ENCODE measurements at places on chromosomes 1 and 21.

DNA sequence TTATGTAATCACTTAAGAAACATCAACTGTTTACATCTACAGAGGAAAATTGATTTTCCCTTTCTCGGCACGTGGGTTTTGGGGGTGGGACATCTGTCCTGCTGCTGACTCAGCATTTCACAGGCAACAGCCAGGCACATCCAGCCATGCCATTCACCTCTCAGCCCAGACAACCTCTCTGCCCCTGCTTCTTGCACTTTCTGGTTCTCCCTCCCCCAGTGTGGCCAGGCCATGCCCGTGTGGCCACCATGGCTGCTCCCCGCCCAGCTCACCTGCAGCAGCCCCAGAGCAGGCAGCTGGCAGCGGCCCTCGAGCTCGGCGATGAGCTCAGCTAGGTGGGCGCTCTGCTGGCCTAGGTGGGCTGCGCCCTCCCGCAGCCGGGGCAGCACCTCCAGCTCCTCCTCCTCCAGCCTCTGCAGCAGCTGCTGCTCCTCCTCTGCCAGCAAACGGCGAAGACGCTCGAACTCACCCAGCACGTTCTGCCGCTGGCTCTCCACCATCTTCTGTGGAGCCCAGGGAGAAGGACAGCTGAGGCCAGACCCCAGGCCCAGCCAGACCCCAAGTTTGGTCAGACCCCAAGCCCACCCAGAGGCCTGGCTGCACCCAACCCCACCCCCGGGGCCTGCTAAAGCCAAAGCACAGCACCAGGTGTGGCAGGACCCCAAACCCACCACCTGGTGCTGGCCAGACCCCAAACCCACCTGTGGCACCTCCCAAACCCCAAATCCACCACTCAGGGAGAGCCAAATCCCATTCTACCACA lies 5.8 kb downstream of the TRIM11 start:
- no peak for DNase-seq

DNA sequence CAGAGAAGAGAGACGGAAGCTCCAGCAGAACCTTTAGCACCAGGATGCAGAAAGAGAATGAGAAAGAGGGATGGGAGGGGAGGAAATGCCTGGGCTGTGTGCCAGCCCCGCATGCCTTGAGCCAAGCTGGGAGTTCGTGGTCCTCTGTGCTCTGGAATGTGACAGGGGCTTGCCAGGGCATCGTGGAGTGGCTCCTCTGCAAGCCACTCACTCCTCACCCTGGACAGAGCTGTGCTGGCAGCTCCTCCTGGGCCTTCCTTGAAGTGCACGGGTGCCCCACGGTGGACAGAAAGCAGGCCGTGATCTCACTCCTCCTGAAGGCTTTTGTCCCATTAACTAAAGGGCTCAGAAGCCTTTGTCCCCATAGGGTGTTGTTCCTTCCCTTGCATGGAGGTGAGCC lies 34.8 kb upstream of the PRELP start:
- no peak for DNase-seq

DNA sequence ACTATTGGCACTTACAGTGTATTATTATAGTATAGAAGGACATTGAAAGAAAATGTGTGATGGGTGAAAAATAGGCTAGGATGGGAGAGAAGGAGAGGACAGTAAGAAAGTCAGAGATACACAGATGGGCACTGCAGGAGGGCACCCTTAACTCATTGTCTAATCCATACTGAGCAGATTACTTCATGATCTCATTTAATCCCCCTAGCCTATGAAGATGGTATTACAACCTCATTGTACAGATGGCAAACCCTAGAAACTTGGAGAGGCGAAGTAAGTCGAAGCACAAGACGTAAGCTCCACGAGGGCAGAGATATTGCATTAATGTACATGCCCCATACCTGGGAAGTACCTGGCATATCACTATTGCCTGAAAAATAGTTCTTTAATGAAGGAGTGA lies 346.9 kb upstream of the DAB1 start:
- DNase-seq = no peak

GRCh38 chr21:35401476-35401875 lies 352.4 kb upstream of the RUNX1 start:
- DNase-seq = no peak

DNA sequence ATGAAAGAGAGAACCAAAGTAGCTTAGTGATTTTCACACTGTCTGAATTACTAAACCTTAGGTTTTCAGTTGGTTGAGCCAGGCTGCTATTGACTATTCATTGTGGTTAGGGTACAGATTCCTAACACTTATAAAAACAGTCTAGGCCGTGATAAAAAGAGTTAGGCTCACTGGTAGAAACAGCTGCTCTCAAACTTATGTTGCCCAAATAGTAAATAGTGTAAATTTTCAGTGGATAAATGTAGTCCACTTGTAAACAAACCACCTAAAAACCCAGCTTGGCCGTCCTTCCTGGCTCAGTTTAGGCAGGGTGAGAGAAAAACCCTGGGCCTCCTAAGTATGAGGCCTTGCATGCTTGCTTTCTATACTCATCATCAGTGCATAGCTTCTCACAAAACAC lies 34.9 kb downstream of the ARID1A start:
- DNase-seq = no peak

DNA sequence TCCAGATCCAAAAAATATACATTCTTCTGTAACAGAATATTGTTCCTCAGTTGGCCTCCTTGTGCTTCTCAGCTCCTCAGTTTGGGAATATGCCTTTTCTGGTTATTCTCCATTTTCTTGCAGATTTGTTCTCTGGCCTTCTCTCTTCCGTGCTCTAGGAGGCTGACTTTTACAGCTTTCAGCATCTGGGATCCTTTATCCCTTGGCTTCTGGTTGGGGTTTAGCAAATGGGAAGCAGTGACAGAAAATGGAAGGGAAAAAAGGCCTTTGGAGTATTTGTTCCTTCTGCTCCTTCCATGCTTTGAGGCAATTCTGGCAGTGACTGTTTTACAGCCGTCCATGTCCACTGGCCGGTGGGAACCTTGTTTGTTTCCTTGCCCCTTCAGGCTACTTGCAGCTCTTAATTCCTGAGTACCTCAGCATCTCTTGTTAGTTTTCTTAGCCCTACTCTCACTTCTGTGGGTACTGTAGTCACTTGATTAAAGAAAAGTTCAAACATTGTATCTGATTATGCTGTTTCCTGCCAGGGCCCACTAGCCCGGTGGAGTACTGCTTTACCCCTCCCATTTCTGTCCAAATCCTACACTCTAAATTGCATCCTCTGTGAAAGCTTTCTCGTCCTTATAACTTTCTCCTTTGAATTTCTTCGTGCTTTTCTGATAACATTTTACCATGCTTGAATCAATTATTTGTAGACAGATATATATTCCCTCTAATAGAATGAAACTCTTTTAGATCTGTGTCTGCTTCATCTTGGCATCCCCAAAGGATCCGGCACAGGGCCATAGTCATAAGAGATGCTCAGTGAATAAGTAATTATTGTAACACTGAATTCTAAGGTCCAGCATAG lies 118.2 kb downstream of the OSBPL9 start:
- no peak for DNase-seq

GRCh38 chr1:35222322-35223083 lies 29.6 kb upstream of the SFPQ start:
- DNase-seq = no peak

GRCh38 chr1:67733681-67734322 lies 48.8 kb downstream of the GADD45A start:
- DNase-seq = no peak

DNA sequence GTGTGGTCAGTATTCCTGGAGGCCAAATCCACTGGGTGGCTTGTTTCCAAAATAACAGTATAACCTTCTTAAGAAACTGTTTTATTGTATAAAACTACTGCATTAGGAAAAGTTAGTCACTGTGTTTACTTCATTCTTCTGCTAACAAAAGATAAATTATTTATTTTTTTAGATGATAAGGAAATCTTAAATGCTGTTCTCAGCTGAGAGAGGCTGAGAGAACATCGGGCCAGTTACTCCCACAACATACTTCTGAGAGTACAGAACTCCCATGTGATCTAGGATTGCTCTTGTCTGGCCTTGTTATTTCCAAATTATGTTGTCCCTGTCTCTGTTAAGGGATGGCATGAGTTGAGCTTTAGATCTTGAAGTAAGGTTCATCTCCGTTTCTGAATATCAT lies 96.7 kb upstream of the CXADR start:
- DNase-seq = no peak

- no peak for DNase-seq
Measured at GRCh38 chr1:152107984-152108881, 7.0 kb downstream of the TCHH start.

- DNase-seq = no peak
Measured at GRCh38 chr1:240666568-240667198, 54.7 kb upstream of the GREM2 start.

DNA sequence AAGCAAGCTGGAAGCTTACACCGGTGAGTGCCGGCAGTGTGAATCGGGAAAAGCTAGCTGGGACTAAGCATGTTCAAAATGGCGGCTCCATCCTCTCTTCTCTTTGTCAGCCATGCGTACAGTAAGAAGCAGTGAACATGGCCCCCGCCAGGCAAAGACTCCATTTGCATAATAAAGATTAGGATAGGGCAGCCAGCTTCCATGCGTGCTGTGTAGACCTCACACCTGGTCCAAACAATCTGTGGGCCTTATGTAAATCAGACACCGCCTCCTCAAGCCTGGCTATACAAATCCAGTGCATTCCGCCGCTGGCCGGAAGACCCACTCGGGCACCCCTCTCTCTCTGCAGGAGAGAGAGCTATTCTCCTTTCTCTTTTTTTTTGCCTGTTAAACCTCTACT lies 150.3 kb downstream of the TIAM1 start:
- no peak for DNase-seq

GRCh38 chr1:193070942-193071341 lies 11.5 kb downstream of the RO60 start:
- no peak for DNase-seq

DNA sequence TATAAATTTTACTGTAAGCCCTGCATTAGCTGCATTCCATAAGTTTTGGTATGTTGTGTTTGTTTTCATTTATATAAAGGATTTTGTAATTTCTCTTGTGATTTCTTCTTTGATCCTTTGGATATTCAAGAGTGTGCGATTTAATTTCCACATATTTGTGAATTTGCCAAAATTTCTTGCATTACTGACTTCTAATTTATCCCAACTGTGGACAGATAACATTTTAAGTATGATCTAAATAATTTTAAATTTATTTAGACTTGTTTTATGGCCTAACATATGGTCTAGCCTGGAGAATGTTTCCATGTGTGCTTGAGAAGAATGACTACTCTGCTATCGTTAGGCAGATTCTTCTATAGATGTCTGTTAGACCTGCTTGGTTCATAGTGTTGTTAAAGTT lies 23.2 kb downstream of the RPE65 start:
- DNase-seq = no peak

GRCh38 chr1:63907051-63907450 lies 133.2 kb downstream of the ROR1 start:
- DNase-seq = no peak

- no peak for DNase-seq
Measured at GRCh38 chr21:16194788-16195537, 465.2 kb downstream of the USP25 start.

- no peak for DNase-seq
Measured at GRCh38 chr1:170218257-170218650, 72.5 kb downstream of the NTMT2 start.

DNA sequence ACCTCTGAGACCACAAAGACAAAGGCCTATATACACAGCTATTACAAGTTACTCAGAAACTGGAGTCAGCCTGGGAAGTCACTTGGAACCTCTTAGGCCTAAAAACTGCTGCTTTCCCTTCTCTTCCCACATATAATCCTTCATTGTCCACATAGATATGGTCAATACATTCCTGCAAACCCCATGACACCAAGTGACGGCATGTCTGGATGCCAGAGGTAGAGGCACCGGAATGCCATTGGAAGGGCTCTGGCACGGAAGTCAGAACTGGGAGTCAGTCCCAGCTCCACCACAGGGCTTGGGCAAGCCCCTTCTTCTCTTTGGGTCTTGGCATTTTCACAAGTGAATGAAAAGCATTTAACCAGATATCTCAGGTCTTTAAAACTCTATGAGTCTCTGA lies 204.7 kb downstream of the MATN1 start:
- DNase-seq = no peak

DNA sequence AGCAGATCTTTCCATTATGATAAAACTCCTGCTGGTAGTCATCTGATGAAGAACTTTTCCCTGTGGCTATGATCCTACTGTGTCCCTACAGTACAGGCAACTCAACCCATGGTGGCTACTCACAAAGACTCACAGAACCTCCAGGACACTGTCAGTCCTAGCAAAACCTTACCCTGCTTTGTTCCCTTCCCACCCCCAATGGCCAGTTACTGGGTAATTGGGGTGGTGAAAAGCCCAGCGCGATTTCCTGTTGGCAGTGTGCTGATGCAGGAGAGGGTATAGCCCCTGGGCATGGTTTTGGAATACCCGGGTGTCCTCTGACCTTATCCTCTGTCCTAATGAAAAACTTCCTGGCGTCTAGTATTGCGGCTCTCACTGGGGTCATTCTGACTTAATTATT lies 533 bp upstream of the RGL1 start:
- no peak for DNase-seq

- DNase-seq = no peak
Measured at GRCh38 chr21:28148400-28149064, 844.1 kb downstream of the LTN1 start.
